Iris pigment epithelial cell (primary cell): ENCODE measurements at places on chromosomes 3 and 15.
A peak's percentile ranks its signal among the peaks of the same experiment; 100 is the strongest.

DNA sequence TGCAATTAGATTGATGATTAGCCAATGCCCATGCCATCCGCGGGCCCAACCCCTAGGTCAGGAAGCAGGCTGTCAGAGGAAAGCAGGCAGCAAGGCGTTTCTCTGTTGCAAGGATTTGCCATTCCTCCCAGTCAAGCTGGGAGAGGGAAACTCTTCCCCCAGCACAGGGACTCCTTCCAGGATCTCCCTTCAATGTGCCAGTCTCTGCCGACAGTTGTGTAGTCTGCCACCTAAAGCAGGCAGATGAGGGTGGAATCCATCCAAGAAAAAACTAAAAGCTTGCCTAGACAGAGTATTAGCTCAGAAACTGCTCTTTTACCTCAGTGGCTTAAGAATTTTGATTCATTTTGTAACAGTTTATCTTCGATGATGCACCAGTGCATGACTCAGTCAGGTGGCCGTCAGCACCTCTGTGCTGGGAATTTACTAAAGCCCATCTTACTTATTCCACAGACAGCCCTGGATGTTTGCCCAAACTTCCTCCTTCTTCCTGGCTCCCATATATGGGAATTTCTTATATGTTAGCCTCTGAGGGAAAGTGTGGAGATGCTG lies 501.5 kb upstream of the THBS1 start:
- DNase-seq, result peak; percentile 75

GRCh38 chr3:50173685-50174516 lies 17.5 kb upstream of the GNAT1 start:
- no peak for DNase-seq

DNA sequence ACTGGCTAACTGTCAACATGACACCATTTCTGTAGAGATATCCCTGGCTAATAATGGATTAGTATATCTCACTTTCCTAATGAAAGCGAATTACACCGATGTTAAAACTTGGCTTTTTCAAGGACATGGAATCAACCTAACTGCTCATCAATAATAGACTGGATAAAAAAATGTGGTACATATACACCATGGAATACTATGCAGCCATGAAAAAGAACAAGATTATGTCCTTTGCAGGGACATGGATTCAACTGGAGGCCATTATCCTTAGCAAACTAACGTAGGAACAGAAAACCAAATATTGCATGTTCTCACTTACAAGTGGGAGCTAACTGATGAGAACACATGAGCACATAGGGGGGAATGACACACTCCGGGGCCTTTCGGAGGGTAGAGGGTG lies 62.6 kb downstream of the ZIC1 start:
- no peak for DNase-seq

DNA sequence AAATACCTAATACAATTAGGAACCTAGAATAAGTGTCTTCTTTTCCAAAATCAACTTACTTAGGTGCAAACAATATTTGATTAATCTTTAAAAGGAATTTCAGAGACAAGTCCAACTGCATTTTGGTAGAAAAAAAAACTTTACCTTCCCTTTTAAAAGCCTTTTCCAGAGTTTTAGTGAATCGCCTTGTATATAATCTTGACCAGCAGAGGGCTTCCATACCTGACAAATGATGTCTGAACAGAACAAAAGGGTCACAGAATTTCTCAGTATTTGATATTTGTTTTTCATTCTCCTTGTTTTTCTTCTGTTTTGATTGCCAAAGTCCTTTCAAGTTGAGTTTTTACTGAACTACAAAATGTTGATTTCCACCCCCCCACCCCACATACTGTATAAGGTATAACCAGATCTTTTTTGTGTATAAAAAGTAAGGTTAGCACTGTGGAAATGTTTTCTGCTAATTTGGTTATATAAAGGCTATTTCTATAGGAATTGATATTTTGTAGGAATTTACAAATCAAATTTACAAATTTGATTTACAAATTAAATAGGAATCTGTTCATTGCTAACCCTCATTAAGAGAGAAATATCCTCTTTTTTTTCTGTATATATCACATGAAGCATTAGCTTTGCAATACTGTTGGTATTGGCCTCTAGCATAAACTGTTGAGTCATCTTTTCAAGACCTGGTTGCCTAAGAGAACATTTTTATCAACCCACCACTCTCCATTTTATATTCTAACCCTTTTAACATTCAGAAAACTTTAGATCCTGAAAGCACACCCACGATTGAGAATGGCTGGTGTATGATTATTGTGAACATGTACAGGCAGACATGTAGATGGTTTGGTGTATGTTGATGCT lies 464.1 kb upstream of the RARB start:
- peak; percentile 68 for DNase-seq

DNA sequence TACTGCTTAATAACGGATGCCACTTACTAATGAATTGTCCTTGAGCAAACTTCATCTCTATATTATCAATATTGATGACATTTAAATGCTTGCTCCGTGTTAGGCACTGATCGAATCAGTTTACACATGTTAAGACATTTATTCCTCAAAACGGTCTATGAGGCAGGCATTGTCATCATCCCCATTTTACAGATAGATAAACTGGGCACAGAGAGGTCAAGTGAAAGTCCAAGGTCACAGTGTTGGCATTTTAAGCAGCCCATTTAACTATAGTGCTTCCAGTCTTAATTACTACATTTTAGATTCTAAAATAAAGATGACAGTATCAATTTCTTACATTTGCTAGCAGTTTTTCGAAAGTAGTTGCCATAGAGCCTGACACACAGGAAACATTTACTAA lies 966 bp upstream of the ABI3BP start:
- no peak for DNase-seq
